ENCODE measurements at places on chromosomes 7 and 10. TPM values are rescaled to one million over a fixed set of nuclear protein-coding genes. Genes with fewer than 3 reads are reported as not detected.

The NUDT13 gene
- total RNA-seq: 2.3 TPM

The PPP1R17 gene
- not detected for total RNA-seq

The GNG11 gene
- 208 TPM for total RNA-seq

The OR2A42 gene
- not detected for total RNA-seq

The DGKB gene
- not detected for total RNA-seq

The ADGRA1 gene
- not detected for total RNA-seq

The SPDYE2 gene
- not detected for total RNA-seq

The TRPV6 gene
- total RNA-seq: not detected

The IL2RA gene
- total RNA-seq: not detected

The MMRN2 gene
- total RNA-seq: 169 TPM

The RBP3 gene
- total RNA-seq: not detected

The AGR3 gene
- total RNA-seq: not detected

The FGFBP3 gene
- total RNA-seq: 0.38 TPM

The UNCX gene
- not detected for total RNA-seq

The ASZ1 gene
- not detected for total RNA-seq

DNA sequence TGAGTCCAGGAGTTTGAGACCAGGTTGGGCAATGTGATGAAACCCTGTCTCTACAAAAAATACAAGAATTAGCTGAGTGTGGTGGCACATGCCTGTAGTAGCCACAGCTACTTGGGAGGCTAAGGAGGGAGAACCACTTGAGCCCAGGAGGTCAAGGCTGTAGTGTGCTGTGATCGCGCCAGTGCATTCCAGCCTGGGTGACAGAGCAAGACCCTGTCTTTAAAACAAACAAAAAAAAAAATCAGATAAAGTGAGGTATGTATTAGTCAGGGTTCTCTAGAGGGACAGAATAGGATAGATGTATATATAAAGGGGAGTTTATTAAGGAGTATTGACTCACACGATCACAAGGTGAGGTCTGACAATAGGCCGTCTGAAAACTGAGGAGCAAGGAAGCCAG is 101.5 kb upstream of the GPR26 start:
- DNase-seq: no peak

DNA sequence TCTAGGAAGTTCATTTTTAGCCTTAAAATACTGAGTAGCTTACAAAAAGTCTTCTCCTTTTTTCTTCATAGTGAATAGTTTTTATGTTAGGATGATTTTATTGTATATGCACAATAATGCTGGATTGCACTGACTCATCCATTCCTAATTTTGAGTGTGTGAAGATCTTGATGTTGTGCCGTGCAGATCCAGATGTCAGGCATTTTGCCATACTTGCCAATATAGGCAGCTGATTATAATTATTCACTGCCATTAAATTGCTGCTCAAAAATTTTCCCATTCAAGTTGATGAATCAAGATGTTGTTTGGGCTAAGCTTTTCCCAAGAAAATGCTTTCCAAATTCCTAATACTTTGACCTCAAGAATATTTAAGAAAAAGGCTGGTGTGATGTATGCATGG is 218.3 kb downstream of the AHR start:
- DNase-seq: no peak

DNA sequence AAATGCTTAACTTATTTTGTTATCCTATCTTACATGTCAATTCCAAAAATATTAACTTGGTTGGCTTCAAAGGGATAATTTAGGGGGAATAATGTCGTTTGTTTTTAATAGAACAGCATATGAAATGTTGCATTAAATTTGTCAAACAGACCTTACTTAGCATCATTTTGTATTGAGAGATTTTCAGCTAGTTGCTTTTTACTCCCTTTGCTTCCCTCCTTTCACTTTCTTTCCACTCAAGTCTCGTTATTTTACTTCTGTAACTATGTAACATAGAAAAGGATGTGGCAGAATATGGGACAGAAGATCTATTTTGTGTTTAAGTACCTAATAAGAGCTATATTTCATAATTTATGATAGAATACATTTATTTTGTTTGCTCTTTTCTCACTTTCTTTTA is 2.6 kb downstream of the PHYHIPL start:
- DNase-seq: no peak

DNA sequence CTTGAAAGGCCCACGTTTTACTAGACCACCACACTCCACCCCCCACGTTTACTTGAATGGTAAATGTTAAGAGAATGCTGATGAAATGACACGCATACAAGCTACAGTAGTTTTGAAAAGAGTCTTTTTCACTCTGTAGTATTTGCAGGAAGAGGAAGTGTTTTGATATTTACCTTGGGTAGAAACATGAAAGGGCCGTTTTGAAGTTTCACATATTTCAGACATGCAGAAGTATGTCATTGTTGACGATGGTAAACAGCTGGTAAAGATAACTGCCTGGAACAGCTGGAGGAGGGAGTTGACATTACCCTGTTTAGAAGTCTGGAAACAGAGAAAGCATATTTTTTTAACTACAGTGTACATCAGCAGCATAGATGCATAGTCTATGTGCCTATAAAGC is 160.7 kb downstream of the NXPH1 start:
- DNase-seq: no peak

DNA sequence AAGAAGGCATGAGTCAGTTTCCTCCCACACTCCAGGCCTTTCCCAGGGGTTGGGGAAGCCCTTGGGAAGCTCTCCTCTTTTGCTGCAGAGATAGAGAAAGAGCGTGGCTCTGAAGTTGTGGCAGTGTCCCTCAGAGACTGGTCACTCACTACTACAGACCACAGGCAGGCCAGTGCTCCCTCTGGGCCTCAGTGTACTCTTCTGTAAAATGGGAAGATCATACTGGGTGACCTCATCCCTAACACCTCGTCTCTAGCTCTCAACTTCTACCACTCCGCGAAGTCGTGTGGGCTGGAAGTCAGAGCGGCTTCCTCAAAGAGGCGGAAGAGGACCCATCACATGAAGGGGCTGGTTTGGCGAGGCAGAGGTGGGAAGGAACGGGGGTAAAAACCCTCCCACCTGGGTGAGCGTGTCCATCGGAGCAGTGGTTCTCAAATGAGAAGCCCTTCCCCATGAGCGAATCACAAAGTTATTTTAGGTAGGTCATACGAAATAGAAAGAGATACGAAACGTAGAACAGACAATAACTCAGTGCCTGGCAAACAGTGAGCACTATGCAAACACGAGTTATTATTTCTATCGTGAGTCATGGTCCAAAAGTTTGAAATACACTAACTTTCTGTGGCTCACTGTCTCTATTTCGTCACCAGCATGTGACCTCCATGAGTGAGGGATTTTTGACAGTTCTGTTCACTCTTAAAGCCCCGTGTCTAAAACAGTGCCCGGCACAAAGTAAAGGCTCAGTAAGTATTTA is 32.7 kb downstream of the PRKAG2 start:
- no peak for DNase-seq

DNA sequence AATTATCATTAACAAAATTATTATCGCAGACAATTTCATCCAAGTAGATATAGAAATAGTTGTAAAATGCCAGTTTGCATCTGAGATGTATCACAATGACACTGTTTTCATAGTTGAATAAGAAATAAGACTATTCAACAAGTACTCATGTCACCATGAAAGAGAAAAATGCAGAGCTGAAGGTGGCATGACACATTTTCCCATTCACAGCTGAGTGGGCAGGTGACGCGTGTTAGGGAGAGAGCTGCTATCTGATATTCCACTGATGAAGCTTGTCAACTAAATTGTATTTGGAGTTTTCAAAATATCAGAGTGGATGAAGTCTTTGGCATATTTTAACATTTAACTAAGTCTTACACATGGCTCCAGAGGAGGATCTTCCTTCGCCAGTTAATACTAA is 70.3 kb upstream of the HDAC9 start:
- DNase-seq: no peak

GRCh38 chr10:21336476-21337170 is 188.9 kb downstream of the SKIDA1 start:
- peak; percentile 93 for DNase-seq

DNA sequence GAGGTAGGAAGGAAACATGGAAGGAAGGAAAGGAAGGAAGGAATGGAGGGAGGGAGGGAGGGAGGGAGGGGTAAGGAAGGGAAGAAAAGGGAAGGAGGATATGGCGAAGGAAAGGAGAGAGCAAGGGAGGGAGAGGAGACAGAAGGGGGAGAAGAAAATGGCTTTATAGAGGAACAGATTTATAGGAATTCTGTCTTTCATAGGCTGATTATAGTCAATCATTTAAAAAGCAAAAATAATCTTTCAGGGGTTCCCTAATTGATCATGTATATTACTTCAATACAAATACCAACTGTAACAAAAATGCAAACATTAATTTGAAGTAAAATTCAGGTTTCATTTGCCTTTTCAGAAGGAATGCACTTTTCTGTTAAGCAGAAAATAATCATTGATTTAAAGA is 519.1 kb downstream of the MDFIC start:
- DNase-seq: no peak

- no peak for DNase-seq
Observed at GRCh38 chr10:45403151-45403550, 29.1 kb downstream of the ALOX5 start.

GRCh38 chr10:59346321-59346720 is 16.0 kb downstream of the FAM13C start:
- DNase-seq: no peak

DNA sequence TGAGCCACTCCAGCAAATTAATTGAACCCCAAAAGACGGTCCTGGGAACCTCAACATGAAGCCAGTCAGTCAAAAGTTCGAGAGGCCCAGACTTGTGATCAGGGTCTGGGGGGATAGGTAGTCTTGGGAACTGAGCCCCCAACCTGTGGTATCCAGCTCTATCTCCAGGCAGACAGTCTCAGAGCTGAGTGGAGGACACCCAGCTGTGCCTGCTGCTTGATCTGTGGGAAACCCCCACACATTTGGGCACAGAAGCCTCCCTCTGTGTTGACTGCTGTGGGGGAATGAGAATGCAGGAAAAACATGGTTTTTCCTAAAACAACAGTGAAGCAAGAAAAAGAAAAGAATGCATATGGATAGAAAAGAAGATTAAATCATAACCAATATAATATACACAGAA is 16.3 kb upstream of the SNX8 start:
- no peak for DNase-seq

DNA sequence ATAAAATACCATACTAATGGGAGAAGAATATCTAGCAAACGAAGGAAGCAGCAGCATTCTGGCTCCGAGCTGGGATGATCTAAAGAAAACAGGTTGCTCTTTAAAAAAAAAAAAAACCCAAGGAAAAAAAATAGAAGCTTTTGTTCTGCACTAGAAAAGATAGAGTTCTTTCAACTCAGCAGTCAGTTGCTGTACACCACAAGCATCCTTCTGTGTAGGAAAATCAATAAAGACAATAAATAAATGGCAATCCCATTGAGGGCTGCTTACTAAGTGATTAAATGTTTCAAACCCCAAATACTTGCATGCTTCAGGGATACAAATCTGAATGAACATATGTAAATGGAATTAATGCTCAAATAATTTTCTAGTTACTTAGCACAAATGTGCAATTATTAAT is 207.1 kb downstream of the TEX36 start:
- no peak for DNase-seq

- no peak for DNase-seq
Observed at GRCh38 chr10:63103971-63104409, 29.1 kb upstream of the NRBF2 start.

GRCh38 chr7:101411508-101411874 is 48.8 kb downstream of the COL26A1 start:
- no peak for DNase-seq

- DNase-seq: no peak
Observed at GRCh38 chr7:90717296-90718060, 121.4 kb downstream of the CDK14 start.

DNA sequence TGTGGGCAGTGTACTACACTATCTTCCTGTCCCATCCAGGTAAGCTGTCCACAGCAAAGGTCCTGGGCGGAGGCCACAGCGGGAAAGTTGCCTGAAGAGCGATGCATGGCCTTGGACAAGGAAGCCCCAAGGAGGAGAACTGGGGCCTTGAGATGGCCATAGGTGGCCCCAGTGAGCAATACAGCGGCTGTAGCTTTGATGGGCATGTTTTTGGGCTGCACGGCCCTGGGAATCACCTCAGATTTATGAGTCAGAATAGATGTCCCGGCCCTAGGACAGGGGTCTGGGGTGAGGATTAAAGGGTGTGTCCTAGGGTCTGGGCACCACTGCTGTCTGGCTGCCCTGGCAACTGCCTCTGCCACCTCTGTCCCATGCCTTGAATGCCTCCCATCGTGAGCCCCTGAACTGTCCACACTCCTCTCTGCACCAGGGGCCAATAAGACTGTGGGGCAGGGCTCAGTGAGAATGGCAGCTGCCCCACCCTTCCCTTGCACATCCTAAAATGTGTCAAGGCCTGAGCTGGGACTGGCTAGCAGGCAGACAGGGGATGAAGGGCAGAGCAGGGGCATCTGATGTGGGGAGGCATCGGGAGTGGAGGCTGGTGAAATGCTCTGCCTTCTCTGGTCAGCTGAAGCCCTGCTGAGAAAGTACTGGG is 9.4 kb upstream of the IRF5 start:
- no peak for DNase-seq

DNA sequence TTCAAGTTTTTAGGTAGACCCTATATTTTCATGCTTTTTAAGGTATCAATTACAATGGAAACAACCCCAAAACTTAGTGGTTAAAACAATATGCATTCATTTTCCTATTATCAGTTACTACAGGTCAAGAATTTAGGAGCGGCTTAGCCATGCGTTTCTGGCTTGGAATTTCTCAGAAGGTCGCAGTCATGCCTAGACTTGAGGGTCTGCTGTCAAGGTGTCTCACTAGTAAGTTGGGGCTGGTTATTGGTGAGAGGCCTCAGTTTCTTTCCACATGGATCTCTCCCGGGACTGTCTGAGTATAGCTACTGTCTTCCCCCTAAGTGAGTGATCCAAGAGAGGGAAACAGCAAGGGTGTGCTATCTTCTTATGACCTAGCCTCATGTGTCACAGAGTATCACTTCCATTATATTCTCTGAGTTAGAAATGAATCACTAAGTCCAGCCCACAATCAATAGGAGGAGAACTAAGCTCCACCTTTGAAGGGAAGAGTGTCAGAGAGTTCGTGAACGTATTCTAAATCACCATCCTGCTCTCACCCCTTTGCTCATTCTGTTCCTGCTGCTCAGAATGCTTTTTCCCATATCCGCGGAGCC is 80.5 kb downstream of the RTKN2 start:
- DNase-seq: no peak

- peak; percentile 79 for DNase-seq
Observed at GRCh38 chr10:18005781-18006456, 54.2 kb downstream of the SLC39A12 start.

DNA sequence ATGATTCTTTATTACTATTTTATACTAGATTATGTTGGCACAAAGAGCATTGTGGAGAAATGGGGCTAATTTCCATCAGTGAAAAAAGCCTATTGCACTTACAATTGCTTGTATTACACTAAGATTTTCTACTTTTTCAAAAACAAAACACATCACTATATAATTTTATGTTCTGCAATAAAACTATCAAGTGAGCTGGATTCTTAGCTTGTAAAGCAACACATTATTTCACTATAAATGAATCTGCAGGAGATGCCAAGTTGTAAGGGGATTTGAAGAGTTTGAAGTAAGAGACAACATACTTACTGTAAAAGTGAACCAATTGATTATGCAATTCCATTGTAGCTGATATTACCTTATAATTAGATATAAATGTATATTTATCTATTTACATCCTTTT is 333.3 kb upstream of the SEMA3D start:
- DNase-seq: no peak
